ENCODE measurements at places on chromosomes 12 and 14. TPM values are rescaled to one million over a fixed set of nuclear protein-coding genes. Genes with fewer than 3 reads are reported as not detected.

DNA sequence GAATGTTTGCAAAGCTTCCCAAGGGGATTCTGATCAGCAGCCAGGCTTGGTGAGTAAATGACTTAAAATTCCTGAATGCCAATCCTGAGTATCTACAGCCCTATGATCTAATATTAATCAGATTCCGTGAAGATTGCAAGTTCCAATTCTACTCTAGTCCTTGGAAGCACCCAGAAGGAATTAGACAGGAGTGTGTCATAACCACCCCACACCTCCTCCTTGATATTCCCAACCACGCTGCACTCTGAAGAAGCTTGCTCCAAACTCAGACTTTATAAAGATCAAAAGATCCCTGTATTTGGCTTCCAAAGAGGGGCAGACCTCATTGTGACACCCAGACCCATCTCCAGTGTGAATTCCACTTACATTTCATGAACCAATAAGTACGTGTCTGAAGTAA, 306.0 kb downstream of the BCL11B start:
- DNase-seq, result no peak

The AQP5 gene
- total RNA-seq, result not detected

DNA sequence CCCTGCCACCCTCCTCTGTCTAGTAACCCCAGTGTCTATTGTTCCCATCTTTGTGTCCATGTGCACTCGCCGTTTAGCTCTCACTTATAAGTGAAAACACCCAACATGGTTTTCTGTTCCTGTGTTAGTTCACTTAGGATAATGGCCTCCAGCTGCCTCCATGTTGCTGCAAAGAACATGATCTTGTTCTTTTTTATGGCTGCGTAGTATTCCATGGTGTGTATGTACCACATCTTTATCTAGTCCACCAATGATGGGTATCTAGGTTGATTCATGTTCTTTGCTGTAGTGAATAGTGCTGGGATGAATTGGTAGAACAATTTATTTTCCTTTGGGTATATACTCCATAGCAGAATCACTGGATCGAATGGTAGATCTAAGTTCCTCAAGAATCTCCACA, 51.0 kb upstream of the RFLNA start:
- DNase-seq, result no peak

The CAPS2 gene
- total RNA-seq, result 10.4 TPM

- no peak for DNase-seq
Measured at GRCh38 chr14:36055681-36056225, 120.8 kb downstream of the PTCSC3 start.

GRCh38 chr12:89156862-89157262, 195.4 kb downstream of the DUSP6 start:
- peak; percentile 96 for DNase-seq

GRCh38 chr14:55074662-55075061, 23.2 kb downstream of the MAPK1IP1L start:
- no peak for DNase-seq

GRCh38 chr12:132114667-132115066, 29.5 kb downstream of the DDX51 start:
- no peak for DNase-seq

GRCh38 chr14:56224691-56225681, 106.8 kb downstream of the PELI2 start:
- peak; percentile 28 for DNase-seq

DNA sequence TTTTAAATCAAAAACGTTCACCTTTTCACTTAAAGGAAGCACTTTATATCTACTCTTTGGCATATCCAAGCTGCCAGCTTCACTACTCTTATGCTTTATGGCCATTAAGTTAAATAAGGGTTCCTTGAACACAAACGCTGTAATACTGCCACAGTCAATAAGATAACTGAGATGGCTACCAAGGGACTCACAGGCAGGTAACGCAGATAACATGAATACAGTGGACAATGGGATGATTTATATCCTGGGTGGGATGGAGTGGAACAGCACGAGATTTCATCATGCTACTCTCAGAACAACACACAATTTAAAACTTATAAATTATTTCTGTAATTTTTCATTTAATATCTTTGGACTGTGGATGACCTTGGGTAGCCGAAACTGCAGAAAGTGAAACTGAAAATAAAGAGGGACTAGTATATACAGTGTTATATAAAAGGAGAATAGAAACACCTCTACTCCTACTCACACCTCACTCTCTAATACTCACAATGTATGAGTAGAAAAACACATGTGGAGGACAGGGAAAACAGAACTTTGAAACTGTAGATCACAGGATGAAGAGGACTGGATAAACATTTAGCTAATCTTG, 367.3 kb downstream of the C12orf50 start:
- DNase-seq, result no peak

DNA sequence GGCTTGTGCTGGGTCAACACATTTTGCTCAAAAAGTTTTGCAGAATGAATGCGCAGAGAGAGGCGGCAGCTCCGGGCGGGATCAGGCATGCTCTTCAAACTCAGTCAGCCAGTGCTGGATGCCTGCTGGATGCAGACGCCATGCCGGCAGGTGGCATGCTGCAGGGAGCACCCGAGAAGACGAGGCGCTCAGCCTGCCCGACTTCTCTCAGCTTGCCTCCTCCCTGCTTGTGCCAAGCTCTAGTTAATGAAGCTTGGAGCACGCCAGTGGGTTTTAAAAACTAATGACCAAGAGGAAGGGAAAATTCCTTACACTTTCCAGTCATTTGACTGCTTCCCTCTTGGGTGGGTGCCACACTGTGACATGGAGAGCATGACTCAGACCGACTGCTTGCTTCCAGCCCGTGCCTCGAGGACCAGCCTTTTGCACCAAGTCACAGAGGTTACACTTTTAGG, 39.8 kb downstream of the SLC24A4 start:
- DNase-seq, result peak; percentile 32

GRCh38 chr14:47022721-47023120, 371.1 kb upstream of the RPL10L start:
- DNase-seq, result no peak

GRCh38 chr12:131371401-131372170, 339.3 kb upstream of the SFSWAP start:
- DNase-seq, result no peak

The RNFT2 gene
- total RNA-seq, result 38.5 TPM

DNA sequence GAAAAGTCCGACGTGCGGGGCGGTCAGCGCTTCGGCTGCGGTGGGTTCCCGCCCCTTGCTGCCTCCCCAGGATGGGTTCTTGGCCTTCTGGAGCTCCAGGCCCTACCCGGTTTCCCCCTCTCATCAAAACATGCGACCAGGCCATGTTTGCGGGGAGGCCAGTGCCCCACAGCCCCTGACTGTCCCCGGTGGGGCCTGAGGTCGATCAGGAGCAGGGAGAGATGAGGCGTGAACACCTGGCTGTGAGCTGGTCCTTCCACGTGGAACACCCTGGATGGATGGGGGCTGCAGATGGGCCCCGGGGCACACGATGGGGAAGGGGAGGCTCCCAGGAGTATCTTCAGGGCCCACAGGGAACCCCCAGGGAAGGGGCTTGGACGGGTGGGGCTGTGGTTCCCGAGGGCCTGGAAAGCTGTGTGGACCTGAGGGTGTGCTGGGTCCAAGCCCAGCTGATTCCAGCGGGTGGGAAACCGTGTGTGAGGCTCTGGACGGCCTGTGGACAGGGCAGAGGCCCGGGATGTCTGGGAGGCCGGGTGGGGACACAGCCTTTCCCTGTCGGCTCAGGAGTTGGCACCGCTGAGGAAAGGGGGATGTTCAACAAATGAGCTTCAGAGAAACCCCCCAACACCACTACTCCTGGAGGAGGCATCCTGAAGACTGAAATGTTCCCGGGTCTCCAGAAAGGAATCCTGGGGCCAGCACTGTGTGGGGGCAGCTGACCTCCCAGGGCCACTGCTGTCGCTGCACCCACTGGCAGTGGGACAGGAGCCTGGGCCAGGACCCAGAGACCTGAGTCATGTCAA, 187.0 kb upstream of the C14orf180 start:
- no peak for DNase-seq

The FSCB gene
- total RNA-seq, result not detected

The FLRT2 gene
- total RNA-seq, result 107 TPM

DNA sequence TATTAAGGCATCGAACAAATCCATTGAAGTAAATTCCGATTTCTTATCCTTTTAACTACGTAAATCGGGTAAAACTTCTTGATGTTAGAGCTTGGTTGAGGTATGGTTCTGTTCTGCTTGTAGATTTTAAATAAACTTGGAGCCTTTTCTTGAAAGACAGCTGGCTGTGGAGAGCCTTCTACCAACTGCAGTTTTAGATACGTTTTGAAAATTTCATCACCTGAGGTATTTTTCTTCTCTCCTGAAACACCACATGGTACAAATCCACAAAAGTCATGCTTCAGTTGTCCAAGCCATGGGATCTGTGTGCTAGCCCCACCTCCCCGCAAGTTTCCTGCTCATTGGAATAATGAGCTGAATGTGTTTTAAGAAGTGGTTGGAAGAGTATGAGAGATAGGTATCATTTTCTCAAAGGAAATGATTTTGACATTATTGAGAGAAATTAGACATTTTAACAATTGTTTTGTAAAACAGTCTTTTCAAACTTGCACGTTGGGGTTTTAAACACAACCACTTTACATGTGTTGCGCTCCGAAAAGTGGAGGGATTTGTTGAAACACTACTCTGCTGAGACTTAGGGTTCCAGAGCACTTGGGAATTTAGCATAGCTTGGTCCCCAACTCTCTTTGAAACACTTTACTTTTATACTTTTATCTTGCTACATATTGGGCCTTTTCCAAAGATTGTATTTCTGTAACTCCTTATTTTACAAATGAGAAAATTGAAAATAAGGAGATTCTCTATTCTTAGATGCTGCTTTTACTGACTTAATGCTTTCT, 1.4 kb downstream of the PPM1A start:
- peak; percentile 27 for DNase-seq

The KLRC4 gene
- total RNA-seq, result not detected

The OTUB2 gene
- 2.3 TPM for total RNA-seq

DNA sequence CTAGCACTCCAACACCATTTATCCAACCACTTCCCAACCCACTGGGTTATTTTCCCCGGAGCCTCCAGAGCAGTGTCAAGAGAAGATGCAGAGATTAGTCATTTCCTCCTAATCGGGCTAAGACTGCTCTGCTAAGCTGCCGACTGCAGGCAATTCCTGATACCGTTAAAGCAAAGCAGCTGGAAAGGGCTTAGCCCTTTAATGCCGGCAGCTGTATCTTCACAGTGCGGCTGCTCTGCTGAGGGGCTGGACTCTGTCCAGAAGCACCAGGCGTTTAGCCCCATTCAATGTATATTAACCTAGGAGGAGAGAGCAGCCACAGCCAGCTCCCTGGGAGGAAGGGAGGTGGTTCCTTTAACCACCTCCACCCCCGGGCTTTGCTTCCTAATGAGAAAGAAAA, 11.1 kb downstream of the AQP6 start:
- peak; percentile 92 for DNase-seq

The IQSEC3 gene
- not detected for total RNA-seq

The SLC38A4 gene
- total RNA-seq, result 0.42 TPM

The RASAL1 gene
- total RNA-seq, result not detected

The CMA1 gene
- total RNA-seq, result not detected

- DNase-seq, result peak; percentile 91
Measured at GRCh38 chr12:54032627-54033100, at the start of gene HOXC5. HOXC5 (plus strand) TSS chr12:54033050; CDS start chr12:54033123, 73 bp downstream.

GRCh38 chr12:111361073-111361716, 7.7 kb downstream of the PHETA1 start:
- DNase-seq, result no peak

DNA sequence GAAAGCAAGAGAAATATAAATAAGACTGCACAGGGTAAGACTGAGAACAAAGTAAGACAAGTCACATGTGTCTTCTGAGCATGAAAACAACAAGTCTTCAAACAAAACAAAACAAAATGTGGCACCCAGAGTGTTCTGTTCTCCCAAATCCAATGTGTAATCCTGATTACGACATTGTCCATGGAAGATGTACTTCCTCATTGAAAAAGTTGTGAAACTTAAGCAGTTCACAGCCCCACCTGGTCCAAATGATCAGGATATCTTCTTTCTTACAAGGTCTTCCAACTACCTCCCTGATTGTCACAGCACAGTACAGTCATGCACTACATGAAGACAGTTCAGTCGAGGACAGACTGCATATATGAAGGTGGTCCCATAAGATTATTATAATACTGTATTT, 23.3 kb upstream of the NEK9 start:
- no peak for DNase-seq

DNA sequence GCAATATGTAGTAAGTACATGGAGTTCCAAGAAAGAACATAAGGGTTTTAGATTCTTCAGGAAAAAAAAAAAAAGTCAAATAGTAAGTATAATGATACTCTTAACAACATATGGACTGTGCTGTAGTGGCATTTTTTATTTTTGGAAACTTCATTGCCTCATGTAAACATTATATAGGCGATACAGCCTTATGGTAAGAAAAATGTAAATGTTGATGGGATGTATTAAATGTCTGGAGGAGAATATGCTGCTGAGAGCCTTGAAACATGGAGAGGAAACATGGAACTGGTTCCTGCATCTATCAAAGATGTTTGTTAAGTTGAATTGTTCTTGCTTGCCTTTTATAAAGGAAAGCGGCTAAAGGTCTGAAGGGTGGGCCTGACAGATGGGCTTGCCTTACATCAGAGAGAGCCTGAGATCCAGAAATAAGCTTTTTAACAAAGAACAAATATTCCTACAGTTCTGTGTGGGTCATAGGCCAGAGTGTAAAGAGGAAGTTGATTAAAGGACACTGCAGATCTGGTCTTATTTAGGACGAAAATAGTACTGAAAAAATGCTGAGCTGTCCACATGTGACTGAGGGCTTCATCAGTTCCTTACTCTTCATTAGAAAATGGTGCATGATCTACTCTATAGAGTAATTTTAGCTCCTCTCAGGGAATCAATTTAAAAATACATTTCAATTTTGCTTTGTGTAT, 448.1 kb upstream of the DCN start:
- DNase-seq, result no peak

GRCh38 chr12:76866726-76867125, 12.1 kb downstream of the CSRP2 start:
- DNase-seq, result no peak

DNA sequence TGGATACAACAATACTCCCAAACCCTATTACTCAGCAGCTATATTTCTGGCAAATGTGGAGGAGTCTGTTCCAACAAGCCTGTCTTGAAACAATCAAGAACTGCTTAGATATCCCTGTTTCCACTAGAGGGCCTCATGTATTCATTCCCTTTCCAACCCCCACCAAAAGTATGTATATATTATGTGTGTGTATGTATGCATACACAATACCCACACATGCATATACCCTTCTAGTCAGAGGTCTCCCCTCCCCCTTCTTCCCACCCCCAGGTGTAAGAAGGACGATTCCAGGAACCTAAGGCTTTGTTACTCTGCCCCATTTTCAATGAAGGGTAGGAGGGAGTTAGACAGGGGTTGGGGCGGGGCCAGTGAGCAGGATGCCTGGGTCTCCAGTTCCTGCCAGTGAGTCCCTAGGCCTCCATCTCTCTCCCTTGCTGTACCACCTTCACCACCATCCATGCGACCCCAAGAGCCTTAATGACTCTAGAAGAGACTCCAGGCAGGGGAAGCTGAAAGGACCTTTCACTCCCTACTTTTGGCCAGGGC, at the start of gene DGKA:
Gene DGKA, plus strand, starts transcription at position 392 of the 546 bp plus-strand sequence. CDS start 5,342 bp downstream, outside the sequence.
- DNase-seq, result peak; percentile 82

DNA sequence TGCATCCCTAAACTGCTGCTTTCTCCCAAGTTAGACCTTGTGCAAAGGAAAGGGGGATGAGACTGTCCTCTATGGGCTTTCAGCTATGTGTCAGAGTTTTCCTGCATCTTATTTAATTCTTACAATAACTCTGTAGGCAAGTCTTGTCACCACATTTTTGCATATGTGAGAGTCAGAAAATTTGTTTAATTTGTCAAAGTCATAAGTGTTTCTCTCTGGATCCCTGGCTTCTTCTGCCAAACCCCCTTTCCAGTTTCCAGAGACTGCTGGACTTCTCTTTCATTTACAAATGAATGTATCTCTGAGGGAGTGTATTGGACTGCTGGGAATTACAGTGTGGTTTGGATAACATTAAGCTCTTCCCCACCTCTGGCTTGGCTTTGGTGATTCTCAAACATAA, 877.6 kb upstream of the SEL1L start:
- DNase-seq, result no peak

Data from A673 (cell line).